Kidney glomerular epithelial cell (primary cell): ENCODE measurements at places on chromosomes 2 and 18.

GRCh38 chr18:11019295-11020105, 129.9 kb downstream of the PIEZO2 start:
- DNase-seq: no peak

GRCh38 chr2:23293063-23293462, 91.9 kb upstream of the KLHL29 start:
- no peak for DNase-seq

- DNase-seq: no peak
Measured at GRCh38 chr2:160584972-160585494, 91.4 kb upstream of the RBMS1 start.

DNA sequence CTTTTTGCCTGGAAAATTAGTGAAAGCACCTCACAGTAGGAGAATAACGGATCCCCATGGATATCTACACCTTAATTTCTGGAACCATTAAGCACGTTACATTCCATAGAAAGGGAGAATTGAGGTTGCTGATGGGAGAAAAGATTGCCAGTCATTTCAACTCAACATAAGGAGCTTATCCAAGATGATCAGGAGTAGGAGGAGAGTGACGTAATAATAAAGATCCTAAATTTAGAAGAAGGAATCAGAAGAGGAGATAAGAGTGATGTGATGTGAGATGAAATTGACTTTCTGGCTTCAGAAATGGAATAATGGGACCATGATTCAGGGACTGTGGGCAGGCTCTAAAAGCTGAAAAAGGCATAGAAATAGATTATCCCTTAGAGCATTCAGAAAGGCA, 1017.8 kb upstream of the CHAC2 start:
- DNase-seq: no peak

DNA sequence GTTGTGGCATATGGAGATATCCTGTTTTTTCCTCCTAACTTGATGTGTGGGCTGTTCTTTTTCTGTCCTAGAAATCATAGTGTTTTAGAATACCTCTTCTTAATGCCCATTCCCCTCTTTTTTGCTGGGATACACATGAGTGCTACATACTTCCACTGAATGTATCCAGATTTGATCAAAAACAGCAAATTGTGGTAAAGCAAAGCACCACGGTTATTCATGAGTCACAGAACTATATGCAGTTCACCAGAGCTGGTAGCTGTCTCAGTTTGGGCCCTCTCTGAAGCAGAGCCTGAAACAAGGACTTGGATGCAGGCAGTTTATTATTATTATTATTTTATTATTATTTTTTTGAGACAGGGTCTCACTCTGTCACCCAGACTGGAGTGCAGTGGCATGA, 69.9 kb upstream of the CTLA4 start:
- no peak for DNase-seq

- no peak for DNase-seq
Measured at GRCh38 chr2:238739668-238740067, 108.2 kb upstream of the TWIST2 start.

GRCh38 chr2:42328148-42328833, 32.7 kb downstream of the COX7A2L start:
- no peak for DNase-seq

GRCh38 chr2:234635284-234635683, 138.4 kb upstream of the ARL4C start:
- DNase-seq: no peak

- DNase-seq: peak; percentile 87
Measured at GRCh38 chr2:192500550-192501200, 305.9 kb upstream of the TMEFF2 start.

DNA sequence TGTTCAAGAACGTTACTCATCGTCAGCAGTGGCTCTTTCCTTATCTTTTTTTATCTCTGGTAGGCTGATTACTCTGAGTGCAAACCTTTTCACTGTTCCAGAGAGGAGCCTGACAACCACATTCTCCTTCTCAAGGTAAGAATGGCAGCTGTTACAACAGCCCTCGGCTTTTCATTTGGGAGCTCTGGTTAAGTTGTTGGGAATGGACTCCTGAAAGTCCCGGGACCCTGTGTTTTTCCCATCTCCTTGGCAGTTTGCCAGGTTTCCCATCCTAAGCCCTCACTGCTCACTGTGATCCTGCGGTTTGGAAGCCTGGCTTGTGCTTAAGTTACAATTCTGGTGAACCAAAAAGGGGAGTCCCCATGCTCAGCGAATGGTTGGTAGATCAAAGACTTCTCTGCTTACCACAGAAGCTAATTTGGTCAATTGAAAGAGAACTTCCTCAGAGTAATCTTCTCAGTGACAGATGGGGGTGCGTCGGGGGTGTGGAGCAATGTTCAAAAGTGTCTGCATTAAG, 122.3 kb downstream of the LYPD6B start:
- no peak for DNase-seq

GRCh38 chr18:64747803-64748202, 598.9 kb upstream of the LINC00305 start:
- no peak for DNase-seq

GRCh38 chr2:17199741-17200140, 318.5 kb downstream of the RAD51AP2 start:
- no peak for DNase-seq

DNA sequence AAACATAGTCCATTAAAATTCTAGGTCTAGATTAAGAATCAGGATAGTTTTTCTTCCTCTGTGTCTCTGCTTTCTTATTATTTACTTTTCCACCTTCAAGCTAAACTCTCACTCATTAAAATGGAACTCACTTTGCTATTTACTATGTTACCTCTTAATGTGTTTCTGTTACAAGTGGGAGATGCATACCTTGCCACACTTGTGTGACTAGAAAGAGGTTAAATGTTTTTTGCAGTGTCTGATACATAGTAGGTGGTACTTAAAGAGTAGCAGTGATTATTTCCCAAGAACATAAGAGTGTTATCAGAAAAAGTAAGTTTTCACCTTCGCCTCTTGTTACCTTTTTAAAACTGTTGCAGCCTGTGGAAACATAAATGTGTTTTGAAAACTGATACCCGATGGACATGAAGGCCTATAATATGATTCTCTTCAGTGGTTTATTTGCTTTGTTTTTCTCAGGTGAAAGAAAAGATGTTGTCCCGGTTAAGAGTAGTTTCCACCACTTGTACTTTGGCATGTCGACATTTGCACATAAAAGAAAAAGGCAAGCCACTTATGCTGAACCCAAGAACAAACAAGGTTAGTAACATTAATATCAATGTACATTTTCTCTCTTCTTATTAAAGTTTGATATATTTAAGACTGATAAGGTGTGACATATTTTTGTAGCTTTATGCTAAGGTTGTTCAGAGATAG, 16.6 kb downstream of the ME2 start:
- DNase-seq: no peak

DNA sequence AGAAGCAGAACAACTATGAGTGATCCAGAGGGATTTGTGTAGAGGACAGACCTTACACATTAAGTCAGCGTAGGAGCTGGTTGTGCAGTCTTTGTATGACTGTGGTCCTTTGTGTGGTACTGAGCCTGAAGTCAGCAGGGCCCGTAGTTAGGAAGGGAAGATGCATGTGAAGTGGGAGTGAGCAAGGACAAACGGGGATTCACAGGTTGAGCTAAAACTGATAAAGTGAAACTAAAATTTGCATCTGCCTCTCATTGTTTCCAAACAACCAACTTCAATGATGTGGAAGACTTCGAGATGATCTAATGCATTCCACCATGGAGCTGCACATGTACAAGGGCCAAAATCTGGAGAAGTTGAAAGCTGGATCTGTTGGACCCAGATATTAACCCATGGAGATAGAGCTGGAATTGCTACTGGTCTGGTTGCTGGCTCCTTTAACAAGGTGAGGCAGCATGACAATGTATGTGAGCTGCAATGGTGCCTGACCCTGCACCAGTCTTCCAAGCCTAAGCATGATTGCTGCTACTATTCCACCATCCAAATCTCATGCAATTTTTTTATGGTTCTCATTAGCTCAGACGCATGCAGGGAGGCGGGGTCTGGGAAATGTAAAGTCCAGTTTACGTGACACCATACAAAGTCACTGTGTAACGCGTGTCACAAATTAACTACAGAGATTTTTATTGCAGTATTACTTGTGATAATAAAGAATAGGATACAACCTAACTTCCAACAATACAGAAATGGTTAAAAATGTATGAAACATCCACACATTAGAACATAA, 12.1 kb upstream of the CYBRD1 start:
- DNase-seq: no peak

- DNase-seq: no peak
Measured at GRCh38 chr2:73764945-73765344, 15.0 kb downstream of the DUSP11 start.

GRCh38 chr2:48968011-48968410, 186.3 kb downstream of the FSHR start:
- no peak for DNase-seq

- DNase-seq: no peak
Measured at GRCh38 chr2:67544286-67544685, 147.2 kb downstream of the ETAA1 start.

- no peak for DNase-seq
Measured at GRCh38 chr2:200219309-200220113, 87.0 kb upstream of the SPATS2L start.

- DNase-seq: no peak
Measured at GRCh38 chr2:203399031-203399430, 70.8 kb downstream of the ABI2 start.

- no peak for DNase-seq
Measured at GRCh38 chr2:66696886-66697285, 262.0 kb downstream of the MEIS1 start.

DNA sequence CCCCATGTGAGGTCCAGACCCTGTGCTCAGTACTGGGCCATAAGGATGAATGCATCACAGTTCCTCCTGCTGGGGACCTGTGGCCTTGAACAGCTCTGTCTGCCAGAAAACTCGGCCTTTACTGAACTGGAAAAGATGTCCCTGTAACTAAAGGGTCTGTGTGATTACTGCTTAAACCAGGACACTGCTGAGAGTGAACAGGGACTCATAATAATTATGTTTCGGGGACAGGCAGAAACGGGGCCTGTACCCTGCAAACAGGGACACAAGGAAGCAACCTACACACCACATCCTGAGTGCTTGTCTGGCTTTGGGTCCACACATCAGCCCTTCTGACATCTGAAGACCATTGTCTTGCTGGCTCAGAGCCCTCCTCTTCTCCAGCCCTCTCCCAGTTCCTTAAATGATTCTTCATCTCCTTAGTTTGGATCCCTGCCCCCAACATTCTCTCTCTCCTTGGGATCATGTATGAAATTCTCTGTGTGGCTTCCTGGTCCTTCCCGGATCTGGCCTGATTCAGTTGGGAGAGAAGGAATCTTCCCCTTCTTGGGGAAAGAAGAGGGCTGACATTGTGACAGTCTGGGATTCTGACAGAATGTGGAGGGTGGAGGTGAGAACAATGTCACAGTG, 248.0 kb downstream of the MYCN start:
- DNase-seq: no peak

GRCh38 chr18:57210107-57210715, 63.3 kb downstream of the BOD1L2 start:
- DNase-seq: peak; percentile 77

DNA sequence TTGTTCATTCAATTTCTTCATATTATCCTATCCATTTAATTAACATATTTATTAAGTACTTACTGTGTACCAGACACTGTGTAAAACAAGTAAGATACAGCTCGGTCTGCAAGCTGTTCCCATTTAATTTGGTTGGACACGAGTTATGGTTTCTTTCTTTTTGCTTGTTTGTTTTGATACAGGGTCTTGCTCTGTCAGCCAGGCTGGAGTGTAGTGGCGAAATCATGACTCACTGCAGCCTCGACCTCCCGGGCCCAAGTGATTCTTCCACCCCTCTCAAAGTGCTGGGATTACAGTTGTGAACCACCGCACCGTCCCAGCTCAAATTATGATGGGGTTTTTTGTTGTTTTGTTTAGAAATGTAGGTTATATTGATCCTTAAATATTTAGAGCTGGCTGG, 9.0 kb downstream of the CYBRD1 start:
- DNase-seq: peak; percentile 33

DNA sequence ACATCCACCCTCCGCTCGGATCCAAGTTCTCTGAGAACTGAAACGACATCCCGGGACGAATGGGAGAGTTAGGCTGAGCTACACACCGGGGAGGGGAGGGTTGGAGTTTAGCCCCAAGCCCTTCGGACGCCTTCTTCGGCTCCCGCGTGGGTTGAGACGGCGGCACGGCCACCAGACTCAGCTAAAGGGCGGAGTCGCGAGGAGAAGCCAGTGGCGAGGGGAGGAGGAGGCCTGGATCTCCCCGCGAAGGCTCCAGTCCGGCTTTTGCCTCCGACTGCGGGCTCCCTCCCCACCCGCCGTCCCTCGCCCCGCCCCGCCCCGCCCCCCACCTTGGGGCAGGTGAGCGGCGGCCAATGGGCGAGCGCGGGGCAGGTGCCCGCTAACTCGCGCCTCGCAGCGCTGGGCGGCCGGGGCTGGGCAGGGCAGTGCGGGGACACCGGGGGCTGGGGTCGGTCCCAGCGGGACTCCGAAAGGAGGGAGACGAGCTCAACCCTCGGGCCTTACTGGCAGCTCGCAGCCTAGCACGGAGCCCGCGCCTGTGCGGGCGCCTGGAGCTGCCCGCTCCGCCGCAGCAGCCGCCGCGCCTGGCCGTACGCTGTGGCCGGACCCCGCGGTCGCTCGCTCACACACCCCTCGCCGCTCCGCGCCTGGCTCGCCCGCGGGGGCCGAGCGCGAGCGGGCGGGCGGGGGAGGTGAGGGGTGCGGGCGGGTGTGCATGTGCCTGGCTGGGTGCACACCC, at the start of gene EMX1:
Gene EMX1 (plus strand): TSS at position 382 of the 739 bp plus-strand sequence. CDS start 334 bp downstream, at position 716.
- peak; percentile 25 for DNase-seq

- DNase-seq: no peak
Measured at GRCh38 chr2:226773291-226773690, 26.3 kb downstream of the IRS1 start.

- peak; percentile 25 for DNase-seq
Measured at GRCh38 chr2:160427629-160428404, 65.8 kb downstream of the RBMS1 start.

DNA sequence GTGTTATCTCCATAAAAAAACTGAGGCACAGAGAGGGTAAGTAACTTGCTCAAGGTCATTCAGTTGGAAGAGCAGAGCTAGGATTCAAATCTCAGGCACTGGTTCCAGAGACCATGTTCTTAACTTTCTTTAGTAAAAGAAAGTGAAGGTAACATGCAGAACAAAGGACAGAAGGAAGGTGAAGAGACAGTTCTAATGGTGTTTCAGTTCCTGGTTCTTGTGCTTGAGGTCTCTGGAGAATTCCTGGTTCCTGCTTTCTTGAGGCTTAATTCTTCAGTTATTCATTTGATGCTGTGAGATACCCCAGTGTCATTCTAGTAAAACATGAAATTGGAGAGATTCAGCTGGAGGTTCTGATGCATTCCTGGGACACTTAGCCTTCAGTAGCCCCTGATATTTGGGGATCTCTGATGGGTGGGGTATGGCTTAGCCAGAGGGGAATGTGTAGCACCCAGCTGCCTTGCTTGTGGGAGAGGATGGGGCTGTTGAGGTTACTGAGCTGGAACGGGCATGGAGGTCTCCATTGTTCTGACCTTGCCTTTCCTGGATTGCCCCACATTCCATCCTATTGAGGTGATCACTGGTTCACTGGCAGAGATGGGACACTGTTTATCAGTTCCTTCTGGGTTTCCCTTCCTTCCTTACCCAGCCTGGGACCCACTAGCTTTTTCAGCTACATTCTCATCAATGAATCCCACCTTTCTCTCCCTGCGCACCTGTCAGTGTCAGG, 46.8 kb downstream of the SEMA4F start:
- peak; percentile 35 for DNase-seq
